ENCODE measurements at places on chromosomes 3 and 15. TPM values are rescaled to one million over a fixed set of nuclear protein-coding genes. Genes with fewer than 3 reads are reported as not detected.

DNA sequence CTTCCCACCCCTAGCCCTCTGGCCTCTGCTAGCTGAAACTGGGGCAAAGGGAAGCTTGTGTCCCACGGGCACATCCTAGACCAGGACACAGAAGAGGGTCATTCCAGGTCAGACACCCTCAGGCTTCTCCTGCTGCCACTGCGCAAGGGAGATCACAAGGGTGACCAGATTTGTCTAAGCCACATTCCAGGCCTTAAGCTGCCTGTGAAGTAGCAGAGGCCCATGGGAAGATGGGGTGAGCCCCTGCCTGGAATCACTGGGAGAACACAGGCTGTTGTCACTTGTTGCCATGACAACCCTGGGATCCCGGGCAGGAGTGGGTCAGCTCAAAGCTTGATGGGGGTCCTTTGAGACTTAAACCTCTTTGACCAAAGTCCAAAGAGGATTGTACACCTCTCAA, 10.8 kb downstream of the STRA6 start:
- no peaks in the 10 kb centered on the region for H3K4me1 ChIP-seq
- H3K36me3 ChIP-seq: no peaks in the 10 kb centered on the region
- H3K27ac ChIP-seq: no peak overlapping the region
- H3K4me3 ChIP-seq: no peak overlapping the region

DNA sequence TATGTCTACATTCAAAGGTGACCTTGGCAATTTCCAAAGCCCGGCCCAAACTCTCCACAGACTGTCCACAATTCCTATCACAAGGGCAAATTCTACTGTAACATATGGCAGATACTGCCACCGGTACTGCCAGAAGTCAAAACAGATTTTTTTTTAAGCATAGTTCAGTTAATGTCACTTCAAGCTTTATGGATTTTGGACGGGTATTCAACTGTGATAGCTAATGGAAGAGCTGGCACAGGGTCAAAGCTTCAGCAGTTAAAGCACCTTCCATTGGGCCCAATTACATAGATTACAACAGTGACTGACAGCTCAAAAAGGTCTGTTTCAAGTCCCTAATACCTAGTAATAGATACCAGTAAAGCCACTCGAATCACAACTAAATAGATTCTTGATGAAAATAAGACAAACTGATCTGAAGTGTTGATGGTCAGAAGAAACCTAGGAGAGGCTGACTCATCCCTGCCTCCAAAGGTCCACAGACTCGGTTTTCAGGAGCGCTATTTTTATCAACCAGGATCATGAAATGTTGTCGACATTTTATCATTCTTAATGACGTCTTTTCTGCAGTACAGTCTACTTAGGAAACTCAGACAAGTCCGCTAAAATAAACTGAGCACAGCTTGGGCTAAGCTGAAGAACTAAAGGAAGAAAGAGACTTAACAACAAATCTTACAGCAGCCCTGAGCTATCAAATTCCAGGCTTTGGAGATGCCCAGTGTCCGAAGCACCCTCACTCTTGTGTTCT, 38.7 kb downstream of the ANXA2 start:
- no peak overlapping the region for H3K4me3 ChIP-seq
- peaks cover 6% of the 10 kb centered on the region for H3K36me3 ChIP-seq
- H3K27me3 ChIP-seq: no peaks in the 10 kb centered on the region
- no peaks in the 10 kb centered on the region for H3K4me1 ChIP-seq
- no peak for DNase-seq

GRCh38 chr15:55835866-55836265, 92.9 kb upstream of the PRTG start:
- no peak overlapping the region for H3K4me3 ChIP-seq
- H3K27me3 ChIP-seq: no peaks in the 10 kb centered on the region
- DNase-seq: no peak
- H3K36me3 ChIP-seq: no peaks in the 10 kb centered on the region

DNA sequence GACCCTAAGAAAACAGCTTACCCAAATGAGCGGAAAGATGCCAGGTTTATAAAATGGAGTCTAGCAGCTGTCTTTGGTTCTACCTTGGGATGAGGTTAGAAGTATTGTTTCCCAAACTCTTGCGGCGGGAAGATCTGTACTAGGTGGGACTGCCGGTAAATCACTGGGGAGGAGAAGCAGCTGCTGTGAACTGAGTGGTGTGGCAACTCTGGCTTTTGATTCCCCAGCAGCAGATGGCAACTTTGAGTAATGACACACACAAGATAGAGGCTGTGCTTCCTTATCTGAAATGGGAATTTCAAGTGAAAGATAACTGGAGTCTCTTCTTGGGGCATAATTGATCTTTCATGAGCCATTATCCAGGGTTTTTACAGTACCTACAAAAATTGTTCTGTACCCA, 184.9 kb downstream of the ATG7 start:
- H3K27ac ChIP-seq: no peak overlapping the region
- no peaks in the 10 kb centered on the region for H3K27me3 ChIP-seq
- no peak for DNase-seq
- no peak overlapping the region for H3K4me3 ChIP-seq
- no peaks in the 10 kb centered on the region for H3K4me1 ChIP-seq

DNA sequence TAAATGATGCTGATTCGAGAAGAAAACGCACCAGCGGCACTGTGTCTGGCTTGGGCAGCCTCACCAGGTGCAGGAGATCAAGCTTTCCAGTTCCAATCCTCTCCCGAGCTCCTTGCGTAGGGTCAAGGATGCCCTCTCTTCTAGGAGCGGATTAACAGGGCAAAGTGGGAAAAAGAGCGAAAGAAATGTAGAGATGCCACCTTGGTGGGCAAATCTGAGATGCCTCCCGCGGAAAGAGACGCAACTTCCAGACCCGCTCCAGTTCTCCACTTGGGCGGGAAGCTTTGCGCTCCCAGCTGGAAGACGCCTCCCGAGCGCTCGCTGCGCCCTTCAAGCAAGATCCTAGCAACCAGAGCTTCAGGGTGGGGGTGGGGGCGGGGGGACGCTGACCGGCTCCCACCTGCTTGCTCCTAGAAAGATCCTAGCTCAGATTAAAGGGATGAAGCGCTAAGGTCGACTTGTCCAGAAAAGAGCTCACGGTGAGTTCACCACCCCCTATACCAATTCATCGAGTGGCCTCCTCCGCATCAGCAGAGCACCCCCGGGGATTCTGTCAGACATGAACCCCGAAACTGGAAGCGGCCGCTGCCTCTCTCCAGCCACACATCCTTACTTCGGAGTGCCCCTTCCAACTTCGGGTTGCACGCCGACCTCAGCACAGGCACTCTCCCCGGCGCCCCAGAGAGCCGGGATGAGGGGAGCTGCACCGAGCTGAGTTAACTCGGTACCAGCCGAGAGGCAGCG, 769 bp downstream of the TAFA4 start:
- H3K4me1 ChIP-seq: no peaks in the 10 kb centered on the region
- no peak for DNase-seq
- H3K27ac ChIP-seq: no peak overlapping the region
- no peaks in the 10 kb centered on the region for H3K36me3 ChIP-seq
- no peaks in the 10 kb centered on the region for H3K27me3 ChIP-seq

DNA sequence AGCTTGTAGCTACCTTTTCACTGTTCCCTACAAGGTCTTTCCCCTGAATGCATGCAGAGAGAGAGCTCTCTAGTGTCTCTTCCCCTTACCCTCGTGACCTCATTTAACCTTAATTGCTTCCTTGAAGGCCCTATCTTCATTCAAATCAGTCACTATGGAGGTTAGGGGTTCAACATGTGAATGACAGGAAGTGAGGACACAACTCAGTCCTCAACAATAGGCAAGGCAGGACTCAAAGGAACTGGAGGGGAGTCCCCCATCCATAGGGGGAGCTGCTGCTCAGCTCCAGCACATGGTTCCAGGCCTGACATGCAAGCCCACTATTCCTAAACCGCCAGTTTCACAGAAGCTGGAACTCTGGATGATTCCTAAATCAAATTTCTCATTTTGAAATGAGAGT, 33.8 kb upstream of the GYG1 start:
- no peaks in the 10 kb centered on the region for H3K4me1 ChIP-seq
- no peak overlapping the region for H3K4me3 ChIP-seq
- no peaks in the 10 kb centered on the region for H3K36me3 ChIP-seq
- no peak for DNase-seq

- H3K4me3 ChIP-seq: no peak overlapping the region
- H3K27ac ChIP-seq: no peak overlapping the region
- H3K27me3 ChIP-seq: no peaks in the 10 kb centered on the region
- no peak for DNase-seq
- H3K4me1 ChIP-seq: no peaks in the 10 kb centered on the region
These were observed 5.0 kb downstream of the TOMM70 start for GRCh38 chr3:100395679-100396431.

DNA sequence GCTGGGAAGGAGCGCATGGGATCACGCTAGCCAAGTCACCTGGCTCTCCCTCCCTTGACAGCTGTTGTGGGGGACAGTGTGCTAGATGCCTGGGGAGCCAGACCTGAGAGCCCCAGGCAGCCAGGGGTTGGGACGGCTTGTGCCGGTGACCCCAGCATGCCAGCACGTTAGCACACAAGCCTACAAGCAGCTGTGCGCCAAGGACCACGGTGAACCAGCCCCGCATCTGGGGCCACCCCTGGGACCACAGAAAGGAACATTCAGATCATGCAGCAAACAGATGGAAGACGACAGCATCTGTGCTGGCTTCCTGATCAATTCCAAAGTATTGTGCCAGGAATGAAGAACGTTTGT, 64.8 kb downstream of the NTRK3 start:
- H3K27ac ChIP-seq: no peak overlapping the region
- no peaks in the 10 kb centered on the region for H3K4me1 ChIP-seq
- H3K27me3 ChIP-seq: no peaks in the 10 kb centered on the region
- DNase-seq: no peak
- no peak overlapping the region for H3K4me3 ChIP-seq

GRCh38 chr3:197393711-197394110, 95.3 kb upstream of the DLG1 start:
- no peak overlapping the region for H3K4me3 ChIP-seq
- peak overlapping the region; percentile 64 for H3K27ac ChIP-seq
- no peaks in the 10 kb centered on the region for H3K36me3 ChIP-seq
- no peak for DNase-seq

GRCh38 chr15:89917442-89918101, 4.8 kb upstream of the ARPIN start:
- no peak overlapping the region for H3K4me3 ChIP-seq
- no peaks in the 10 kb centered on the region for H3K27me3 ChIP-seq
- H3K27ac ChIP-seq: no peak overlapping the region
- no peak for DNase-seq
- H3K4me1 ChIP-seq: no peaks in the 10 kb centered on the region

- no peak for DNase-seq
- no peaks in the 10 kb centered on the region for H3K27me3 ChIP-seq
- no peak overlapping the region for H3K4me3 ChIP-seq
- H3K36me3 ChIP-seq: no peaks in the 10 kb centered on the region
These were observed 39.5 kb downstream of the STARD5 start for GRCh38 chr15:81284256-81285031.

GRCh38 chr3:56251343-56251945, 216.8 kb downstream of the ERC2 start:
- H3K4me3 ChIP-seq: no peak overlapping the region
- H3K27ac ChIP-seq: no peak overlapping the region
- peak; percentile 49 for DNase-seq
- H3K36me3 ChIP-seq: no peaks in the 10 kb centered on the region
- no peaks in the 10 kb centered on the region for H3K27me3 ChIP-seq

GRCh38 chr15:72236381-72237003, 5.5 kb upstream of the PKM start:
- peaks cover 4% of the 10 kb centered on the region for H3K4me1 ChIP-seq
- H3K27ac ChIP-seq: no peak overlapping the region
- H3K4me3 ChIP-seq: no peak overlapping the region
- no peaks in the 10 kb centered on the region for H3K27me3 ChIP-seq
- no peak for DNase-seq
- peaks cover 10% of the 10 kb centered on the region for H3K36me3 ChIP-seq

DNA sequence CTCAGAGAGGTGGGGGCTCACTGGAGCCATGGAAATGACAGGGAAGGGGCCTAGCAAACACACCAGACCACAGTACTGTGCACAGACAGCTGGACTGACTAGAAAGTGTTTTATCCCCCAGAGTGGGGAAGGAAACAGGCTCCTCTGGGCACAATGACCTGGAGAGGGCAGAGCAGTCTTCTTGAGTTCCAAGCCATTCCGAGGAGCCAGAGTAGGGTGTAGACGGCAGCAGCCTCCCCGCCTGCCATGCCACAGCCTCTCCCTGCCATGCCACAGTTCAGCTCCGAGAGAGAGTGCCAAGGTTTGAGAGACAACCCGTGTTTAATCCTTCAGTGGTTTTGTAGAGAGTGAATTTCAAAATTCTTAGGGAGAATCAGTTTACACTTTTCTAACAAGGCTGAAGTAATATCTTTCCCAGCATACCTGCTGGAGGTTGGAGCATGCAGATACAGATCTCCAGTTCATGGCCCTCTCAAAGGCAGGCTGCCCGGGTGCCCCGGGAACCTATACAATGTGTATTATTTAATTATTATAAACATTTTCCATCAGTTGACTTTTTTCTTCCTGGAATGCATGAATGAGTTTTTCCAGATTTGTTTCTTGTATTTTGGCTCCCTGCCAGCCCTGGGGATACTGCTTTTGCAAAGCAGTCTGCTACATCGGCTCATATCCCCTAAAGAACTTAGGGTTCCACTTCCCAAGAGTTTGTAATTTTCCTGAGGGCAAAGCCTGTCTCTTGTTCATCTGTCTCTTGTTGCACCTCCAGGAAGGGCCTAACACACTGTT, 3.2 kb downstream of the PODXL2 start:
- H3K36me3 ChIP-seq: no peaks in the 10 kb centered on the region
- H3K27ac ChIP-seq: no peak overlapping the region
- peaks cover 3% of the 10 kb centered on the region for H3K4me1 ChIP-seq
- no peak for DNase-seq

- H3K36me3 ChIP-seq: no peaks in the 10 kb centered on the region
- no peaks in the 10 kb centered on the region for H3K27me3 ChIP-seq
- DNase-seq: no peak
- H3K4me3 ChIP-seq: no peak overlapping the region
These were observed 552.6 kb downstream of the NSUN3 start for GRCh38 chr3:94615275-94616065.

GRCh38 chr3:23238578-23238977, 35.5 kb downstream of the UBE2E2 start:
- H3K36me3 ChIP-seq: no peaks in the 10 kb centered on the region
- H3K27me3 ChIP-seq: no peaks in the 10 kb centered on the region
- no peaks in the 10 kb centered on the region for H3K4me1 ChIP-seq
- no peak overlapping the region for H3K4me3 ChIP-seq
- no peak overlapping the region for H3K27ac ChIP-seq

The IQCF5 gene
- total RNA-seq: not detected

The LOXL1 gene
- 22.5 TPM for total RNA-seq

The CADM2 gene
- total RNA-seq: 11.7 TPM

The ZCWPW2 gene
- 0.80 TPM for total RNA-seq

The ACTL6A gene
- total RNA-seq: 73.6 TPM

The ADAMTS17 gene
- total RNA-seq: 5.6 TPM

The FXR1 gene
- total RNA-seq: 80.2 TPM

The EAF1 gene
- total RNA-seq: 25.5 TPM

The SNX4 gene
- 60.0 TPM for total RNA-seq

The C2CD4B gene
- 3.2 TPM for total RNA-seq
